ENCODE measurements at places on chromosomes 7 and 10. TPM values are rescaled to one million over a fixed set of nuclear protein-coding genes. Genes with fewer than 3 reads are reported as not detected.

Gene MSS51
- 1.3 TPM for total RNA-seq

Gene HKDC1
- 0.43 TPM for total RNA-seq

Gene CPA2
- 0.32 TPM for total RNA-seq

Gene AGR2
- not detected for total RNA-seq

Gene NPTX2
- 0.43 TPM for total RNA-seq

Gene SLC26A5
- not detected for total RNA-seq

Gene CPVL
- not detected for total RNA-seq

Gene NKX2-3
- not detected for total RNA-seq

Gene TDRD1
- 0.64 TPM for total RNA-seq

Gene MLXIPL
- not detected for total RNA-seq

Gene PKD1L1
- total RNA-seq = 0.43 TPM

Gene FAM25C
- not detected for total RNA-seq

Gene GLI3
- 4.3 TPM for total RNA-seq

Gene TMEM139
- total RNA-seq = not detected

Gene TACC2
- 5.6 TPM for total RNA-seq

Gene AKR1E2
- total RNA-seq = 7.7 TPM

Gene TPK1
- 3.5 TPM for total RNA-seq

Gene ZMIZ1
- total RNA-seq = 30.9 TPM

Gene SRI
- total RNA-seq = 81.2 TPM

Gene ASB15
- not detected for total RNA-seq

Gene CFAP70
- 0.43 TPM for total RNA-seq

Gene EPHB6
- total RNA-seq = 0.43 TPM

Gene CCZ1
- 73.1 TPM for total RNA-seq

Gene ELFN1
- total RNA-seq = 1.6 TPM

Gene DNAJC12
- 1.3 TPM for total RNA-seq

Gene FAM241B
- total RNA-seq = not detected

Gene VAX1
- total RNA-seq = not detected

Gene PAPOLB
- total RNA-seq = not detected

Gene OR2A42
- total RNA-seq = under 0.01 TPM

Gene FAM25G
- total RNA-seq = not detected

Gene CYP26C1
- not detected for total RNA-seq

Gene SUN3
- total RNA-seq = not detected

Gene LIPN
- total RNA-seq = not detected

Gene PAX4
- not detected for total RNA-seq

Gene CACNA2D1
- 63.8 TPM for total RNA-seq

Gene PLOD3
- 90.2 TPM for total RNA-seq

Gene PRF1
- not detected for total RNA-seq

Gene ZNF239
- total RNA-seq = 4.2 TPM

Gene SORCS1
- not detected for total RNA-seq

Gene LAMB1
- 438 TPM for total RNA-seq

Gene FXYD4
- not detected for total RNA-seq

Gene LMBR1
- total RNA-seq = 25.1 TPM

Gene MAP3K8
- 31.1 TPM for total RNA-seq

Gene GIMAP1
- not detected for total RNA-seq

Gene PPIF
- total RNA-seq = 42.7 TPM

Gene CPEB3
- total RNA-seq = 0.43 TPM

Gene CYP3A7
- not detected for total RNA-seq

Gene PRRT4
- not detected for total RNA-seq

Gene SFR1
- 8.2 TPM for total RNA-seq

Gene TSPAN12
- total RNA-seq = 4.7 TPM

Gene AEBP1
- 148 TPM for total RNA-seq

Gene WDR86
- total RNA-seq = 1.3 TPM

Gene ENTPD1
- 0.86 TPM for total RNA-seq

Gene CLRN3
- not detected for total RNA-seq

Gene LEP
- not detected for total RNA-seq

Gene UBTD1
- total RNA-seq = 30.3 TPM

Gene CELF2
- total RNA-seq = 0.97 TPM

Gene RAPGEF5
- 0.86 TPM for total RNA-seq

Data from fibroblast of villous mesenchyme (primary cell).